ENCODE measurements at places on chromosomes 6 and 20.

- H3K27me3 ChIP-seq: peaks cover 4% of the 10 kb centered on the region
- no peak for DNase-seq
- H3K4me3 ChIP-seq: no peak overlapping the region
- peaks cover 37% of the 10 kb centered on the region for H3K4me1 ChIP-seq
- H3K36me3 ChIP-seq: no peaks in the 10 kb centered on the region
Observed at GRCh38 chr6:110823146-110823545, 7.9 kb upstream of the CDK19 start.

- no peaks in the 10 kb centered on the region for H3K36me3 ChIP-seq
- no peak for DNase-seq
- no peaks in the 10 kb centered on the region for H3K27me3 ChIP-seq
- H3K4me1 ChIP-seq: peaks cover 13% of the 10 kb centered on the region
- no peak overlapping the region for H3K4me3 ChIP-seq
Observed at GRCh38 chr6:138393871-138394783, 9.9 kb upstream of the HEBP2 start.

GRCh38 chr20:35279533-35280174, 1.7 kb upstream of the MMP24OS start:
- H3K27me3 ChIP-seq: no peaks in the 10 kb centered on the region
- DNase-seq: no peak
- peak overlapping the region; percentile 84 for H3K27ac ChIP-seq
- H3K4me1 ChIP-seq: peaks cover 13% of the 10 kb centered on the region

GRCh38 chr6:47147175-47147727, 105.1 kb upstream of the ADGRF1 start:
- H3K27me3 ChIP-seq: no peaks in the 10 kb centered on the region
- H3K4me1 ChIP-seq: peaks cover 30% of the 10 kb centered on the region
- peak overlapping the region; percentile 5 for H3K4me3 ChIP-seq
- H3K36me3 ChIP-seq: no peaks in the 10 kb centered on the region
- peak overlapping the region; percentile 35 for H3K27ac ChIP-seq

DNA sequence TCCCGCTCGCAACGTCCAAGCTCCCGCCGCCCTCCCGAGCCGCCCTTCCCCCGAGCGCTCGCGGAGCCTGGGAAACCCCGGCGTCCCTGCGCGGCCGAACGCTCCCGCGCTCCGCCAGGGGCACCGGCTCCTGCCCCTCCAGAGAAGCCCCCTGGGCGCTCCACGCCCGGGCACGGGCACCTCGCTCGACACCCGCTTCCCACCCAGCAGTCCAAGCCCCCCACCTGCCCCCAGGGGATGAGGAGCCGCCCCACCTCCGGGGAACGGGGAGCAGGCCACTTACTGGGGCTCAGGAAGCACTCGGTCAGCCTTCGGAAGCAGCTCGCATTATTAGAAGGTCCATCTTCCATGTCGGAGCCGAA, 1.4 kb downstream of the PDE10A start:
- H3K4me1 ChIP-seq: peaks cover 31% of the 10 kb centered on the region
- H3K4me3 ChIP-seq: peak overlapping the region; percentile 82
- DNase-seq: no peak
- peaks cover 44% of the 10 kb centered on the region for H3K27me3 ChIP-seq

DNA sequence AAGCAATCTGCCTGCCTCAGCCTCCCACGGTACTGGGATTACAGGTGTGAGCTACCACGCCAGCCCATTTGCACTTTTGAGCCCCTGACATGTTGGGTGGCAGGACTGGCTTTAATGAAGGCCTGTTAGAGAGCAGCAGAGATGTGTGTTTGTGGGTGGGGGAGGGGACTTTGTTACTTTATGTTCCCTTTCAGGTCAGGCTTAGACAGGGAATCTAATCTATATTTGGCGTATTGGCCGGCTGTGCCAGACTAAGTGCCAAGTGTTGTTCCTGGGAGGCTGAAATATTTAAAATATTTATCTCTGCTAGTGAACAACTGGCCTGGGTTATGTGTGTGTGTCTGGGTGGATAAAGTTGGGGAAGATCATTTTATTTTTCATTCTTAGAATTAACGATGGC, 6.1 kb downstream of the GMPR start:
- no peaks in the 10 kb centered on the region for H3K36me3 ChIP-seq
- DNase-seq: no peak
- peaks cover 10% of the 10 kb centered on the region for H3K4me1 ChIP-seq
- no peak overlapping the region for H3K4me3 ChIP-seq
- peak overlapping the region; percentile 33 for H3K27ac ChIP-seq

DNA sequence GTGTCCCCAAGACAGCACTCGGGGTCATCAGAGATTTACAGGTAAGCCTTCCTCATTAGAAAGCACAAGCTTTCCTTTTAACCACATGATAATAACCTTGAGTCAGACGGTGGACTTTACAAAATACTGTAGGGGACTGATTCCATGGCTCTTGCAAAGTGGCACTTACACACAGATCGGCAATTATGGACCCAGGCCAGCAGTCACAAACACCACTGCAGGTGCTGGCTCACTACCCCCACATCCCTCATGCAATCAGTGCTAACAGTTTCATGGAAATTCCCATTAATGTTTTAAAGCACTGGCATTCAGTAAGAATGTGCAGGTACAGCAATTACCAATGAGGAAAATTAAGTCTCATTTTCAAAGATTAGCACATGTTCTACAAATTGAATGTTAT, 516.5 kb downstream of the PRKN start:
- peaks cover 2% of the 10 kb centered on the region for H3K36me3 ChIP-seq
- DNase-seq: no peak
- no peak overlapping the region for H3K4me3 ChIP-seq
- peaks cover 8% of the 10 kb centered on the region for H3K27me3 ChIP-seq
- H3K27ac ChIP-seq: no peak overlapping the region
- no peaks in the 10 kb centered on the region for H3K4me1 ChIP-seq

- H3K36me3 ChIP-seq: no peaks in the 10 kb centered on the region
- peaks cover 9% of the 10 kb centered on the region for H3K4me1 ChIP-seq
- H3K27ac ChIP-seq: no peak overlapping the region
- no peak for DNase-seq
Observed at GRCh38 chr6:39884696-39885095, 49.6 kb downstream of the MOCS1 start.

DNA sequence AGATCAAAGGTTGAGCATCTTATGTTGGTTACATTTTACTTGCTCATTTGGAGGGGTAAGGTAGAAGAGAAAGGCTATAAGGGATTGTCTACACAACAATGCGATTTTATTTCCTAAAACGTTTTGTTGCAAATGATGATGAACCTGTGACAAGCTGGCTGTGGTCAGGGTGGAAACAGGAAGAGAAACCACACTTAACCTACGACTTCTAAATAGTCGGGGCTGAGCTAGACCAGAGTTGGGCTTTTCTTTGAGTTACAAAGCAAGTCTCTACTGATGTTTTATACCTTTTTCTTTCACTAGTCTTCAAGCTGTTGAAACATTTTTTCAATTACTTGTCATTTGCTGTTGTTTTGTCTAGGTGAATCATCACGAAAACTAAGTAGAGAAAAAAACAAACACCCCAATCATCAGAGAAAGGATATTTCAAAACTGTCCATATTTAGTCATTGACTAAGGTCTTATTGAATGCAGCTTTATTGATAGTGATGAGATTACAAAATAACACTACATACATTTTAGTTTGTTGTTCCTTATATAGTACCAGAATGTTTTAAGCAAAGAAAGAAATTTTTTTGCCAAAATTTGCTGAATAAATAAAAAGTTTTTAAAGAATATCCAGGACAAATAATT, 18.0 kb downstream of the KLHL31 start:
- peaks cover 1% of the 10 kb centered on the region for H3K27me3 ChIP-seq
- H3K36me3 ChIP-seq: no peaks in the 10 kb centered on the region
- no peak overlapping the region for H3K27ac ChIP-seq
- no peaks in the 10 kb centered on the region for H3K4me1 ChIP-seq

- no peak overlapping the region for H3K27ac ChIP-seq
- no peaks in the 10 kb centered on the region for H3K27me3 ChIP-seq
- no peaks in the 10 kb centered on the region for H3K36me3 ChIP-seq
- no peak for DNase-seq
- H3K4me1 ChIP-seq: no peaks in the 10 kb centered on the region
Observed at GRCh38 chr6:68364271-68364805, 270.7 kb upstream of the ADGRB3 start.

DNA sequence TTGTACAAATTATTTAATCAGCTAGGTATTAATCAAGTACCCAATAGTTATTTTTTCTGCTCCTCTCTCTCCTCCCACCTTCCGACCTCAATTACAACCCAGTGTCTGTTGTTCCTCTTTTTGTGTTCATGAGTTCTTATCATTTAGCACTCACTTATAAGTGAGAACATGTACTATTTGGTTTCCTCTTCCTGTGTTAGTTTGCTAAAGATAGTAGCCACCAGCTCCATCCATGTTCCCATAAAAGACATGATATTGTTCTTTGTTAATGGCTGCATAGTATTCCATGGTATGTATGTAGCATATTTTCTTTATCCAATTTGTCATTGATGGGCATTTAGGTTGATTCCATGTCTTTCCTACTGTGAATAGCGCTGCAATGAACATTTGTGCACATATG, 652.8 kb upstream of the CITED2 start:
- no peak overlapping the region for H3K4me3 ChIP-seq
- no peaks in the 10 kb centered on the region for H3K4me1 ChIP-seq
- DNase-seq: no peak
- H3K36me3 ChIP-seq: peaks cover 3% of the 10 kb centered on the region
- no peak overlapping the region for H3K27ac ChIP-seq

DNA sequence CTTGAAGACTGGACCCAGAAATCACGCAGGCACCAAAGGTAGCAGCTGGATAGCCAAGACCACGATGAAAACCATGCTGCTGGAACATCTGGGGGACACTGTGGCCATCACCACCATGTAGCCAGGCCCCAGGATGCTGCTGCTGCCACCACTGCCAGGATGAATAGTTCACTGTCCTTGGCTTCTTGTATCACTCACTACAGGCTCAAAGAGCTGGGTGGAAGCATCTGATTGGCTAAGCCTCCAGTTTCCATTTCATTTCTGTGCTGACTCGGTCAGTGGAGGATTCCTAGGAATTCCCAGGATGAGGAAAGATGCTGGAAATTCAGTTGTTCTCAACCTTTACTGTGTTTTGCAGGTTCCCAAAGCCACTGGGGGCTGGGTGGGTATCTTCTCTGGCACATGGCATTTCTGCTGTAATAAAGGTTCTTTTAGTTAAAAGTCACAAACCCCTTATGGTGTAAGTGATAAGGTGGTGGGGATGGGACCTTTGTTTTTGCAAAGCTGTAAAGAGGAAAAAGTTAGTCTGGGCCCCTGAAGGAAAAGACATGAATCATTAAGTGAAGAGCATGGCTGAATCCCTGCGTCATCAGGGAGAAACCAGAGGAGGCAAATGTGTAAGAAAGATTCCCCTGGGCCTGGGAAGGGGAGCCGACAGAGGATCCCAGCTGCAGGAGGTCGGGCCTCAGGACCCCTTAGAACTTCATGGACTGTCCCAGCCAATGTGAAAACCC, 75.6 kb upstream of the RNF24 start:
- peaks cover 2% of the 10 kb centered on the region for H3K4me1 ChIP-seq
- H3K4me3 ChIP-seq: no peak overlapping the region
- no peak overlapping the region for H3K27ac ChIP-seq
- no peaks in the 10 kb centered on the region for H3K36me3 ChIP-seq
- H3K27me3 ChIP-seq: peaks cover 8% of the 10 kb centered on the region
- no peak for DNase-seq

DNA sequence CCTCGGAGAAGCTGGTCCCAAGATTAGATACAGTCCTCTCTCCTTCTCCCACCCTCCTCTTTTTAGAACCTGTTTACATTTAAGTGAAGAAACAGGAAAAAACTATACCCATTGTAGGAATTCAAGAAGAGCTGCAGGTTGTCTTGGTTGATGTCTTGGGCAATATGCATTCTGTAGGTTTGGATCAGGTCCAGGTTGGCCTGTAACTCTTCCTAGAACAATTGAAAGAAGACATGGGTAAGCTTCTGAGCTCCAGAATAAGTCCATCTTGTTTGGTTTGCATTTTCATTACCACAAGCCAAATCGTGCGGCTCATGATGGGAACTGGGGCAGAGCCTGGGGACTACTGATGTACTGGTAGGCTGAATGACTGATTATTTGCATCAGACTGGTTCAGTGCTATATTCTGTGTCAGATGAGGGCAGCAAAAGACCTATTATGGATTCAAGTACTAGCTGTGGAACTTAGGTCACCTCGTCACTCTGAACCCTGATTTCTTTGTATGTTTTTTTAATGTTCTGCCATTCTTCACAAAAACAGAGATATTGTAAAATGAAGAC, 20.3 kb upstream of the SLA2 start:
- no peak overlapping the region for H3K4me3 ChIP-seq
- peaks cover 3% of the 10 kb centered on the region for H3K4me1 ChIP-seq
- DNase-seq: no peak
- no peak overlapping the region for H3K27ac ChIP-seq
- H3K36me3 ChIP-seq: peaks cover 2% of the 10 kb centered on the region

- no peak for DNase-seq
- H3K27me3 ChIP-seq: no peaks in the 10 kb centered on the region
- no peak overlapping the region for H3K27ac ChIP-seq
- no peaks in the 10 kb centered on the region for H3K36me3 ChIP-seq
- no peak overlapping the region for H3K4me3 ChIP-seq
Observed at GRCh38 chr6:44590471-44590870, 203.0 kb downstream of the CDC5L start.

DNA sequence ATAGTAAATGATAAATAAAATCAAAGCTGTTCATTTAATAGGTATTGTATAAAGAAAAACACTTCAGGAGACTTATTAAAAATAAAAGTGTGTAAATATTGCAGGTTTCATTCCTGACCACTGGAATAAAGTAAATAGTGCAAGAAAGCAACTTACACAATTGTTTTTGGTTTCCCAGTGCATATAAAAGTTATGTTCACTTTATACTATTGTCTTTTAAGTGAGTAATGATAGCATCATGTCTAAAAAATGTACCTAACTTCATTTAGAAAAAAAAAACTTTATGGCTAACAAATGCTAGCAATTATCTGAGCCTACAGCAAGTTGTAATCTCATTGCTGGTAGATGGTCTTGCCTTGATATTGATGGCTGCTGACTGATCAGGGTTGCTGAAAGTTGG, 726.6 kb upstream of the POU3F2 start:
- H3K27ac ChIP-seq: no peak overlapping the region
- no peaks in the 10 kb centered on the region for H3K4me1 ChIP-seq
- no peaks in the 10 kb centered on the region for H3K27me3 ChIP-seq

DNA sequence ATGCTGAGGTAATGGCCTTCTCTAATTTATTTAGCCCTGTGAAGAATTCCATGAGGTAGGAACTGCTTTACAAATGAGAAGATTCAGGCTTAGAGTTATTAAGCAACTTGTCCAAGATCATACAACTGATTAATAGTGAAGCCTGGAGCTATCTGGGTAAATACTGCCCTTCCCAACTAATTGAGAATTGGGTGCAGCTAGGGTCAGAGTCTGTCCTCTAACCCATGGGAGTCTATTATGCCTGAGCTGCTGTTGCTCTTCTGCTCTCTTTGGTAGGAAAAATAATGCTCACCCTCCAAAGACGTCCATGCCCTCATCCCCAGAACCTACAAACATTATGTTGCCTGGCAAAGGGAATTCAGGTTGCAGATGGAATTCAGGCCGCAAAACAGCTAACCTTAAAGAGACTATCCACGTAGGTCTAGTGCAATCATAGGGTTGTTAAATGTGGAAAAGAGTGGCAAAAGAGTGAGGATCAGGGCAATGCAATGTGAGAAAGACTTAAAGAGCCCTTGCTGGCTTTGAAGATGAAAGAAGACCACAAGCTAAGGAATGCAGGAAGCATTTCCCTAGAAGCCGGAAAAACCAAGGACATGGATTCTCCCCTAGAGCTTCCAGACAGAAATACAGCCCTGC, 90.1 kb downstream of the SPTLC3 start:
- DNase-seq: no peak
- peaks cover 18% of the 10 kb centered on the region for H3K36me3 ChIP-seq
- H3K27ac ChIP-seq: peak overlapping the region; percentile 1
- H3K27me3 ChIP-seq: no peaks in the 10 kb centered on the region
- no peak overlapping the region for H3K4me3 ChIP-seq

GRCh38 chr6:89952686-89953085, 58.4 kb downstream of the GJA10 start:
- no peak overlapping the region for H3K4me3 ChIP-seq
- H3K36me3 ChIP-seq: peaks cover 5% of the 10 kb centered on the region
- H3K27ac ChIP-seq: no peak overlapping the region
- no peak for DNase-seq
- H3K27me3 ChIP-seq: peaks cover 9% of the 10 kb centered on the region
